Activated CD4-positive, alpha-beta T cell treated with anti-CD3 and anti-CD28 coated beads, Interleukin-2, Interleukin-4, amounts not matched to agents 100 ng/mL and 50 ng/mL, durations not matched to agents 16 hours and 8 hours (primary cell): ENCODE measurements at places on chromosomes 4 and X.

- DNase-seq = no peak
Measured at GRCh38 chrX:110315551-110315950, 2.3 kb downstream of the AMMECR1 start.

GRCh38 chrX:74117962-74118902 is 185.7 kb upstream of the ZCCHC13 start:
- no peak for DNase-seq

GRCh38 chrX:4932790-4933189 is 1219.3 kb upstream of the PRKX start:
- no peak for DNase-seq

- no peak for DNase-seq
Measured at GRCh38 chr4:2852481-2852921, 8.9 kb downstream of the ADD1 start.

DNA sequence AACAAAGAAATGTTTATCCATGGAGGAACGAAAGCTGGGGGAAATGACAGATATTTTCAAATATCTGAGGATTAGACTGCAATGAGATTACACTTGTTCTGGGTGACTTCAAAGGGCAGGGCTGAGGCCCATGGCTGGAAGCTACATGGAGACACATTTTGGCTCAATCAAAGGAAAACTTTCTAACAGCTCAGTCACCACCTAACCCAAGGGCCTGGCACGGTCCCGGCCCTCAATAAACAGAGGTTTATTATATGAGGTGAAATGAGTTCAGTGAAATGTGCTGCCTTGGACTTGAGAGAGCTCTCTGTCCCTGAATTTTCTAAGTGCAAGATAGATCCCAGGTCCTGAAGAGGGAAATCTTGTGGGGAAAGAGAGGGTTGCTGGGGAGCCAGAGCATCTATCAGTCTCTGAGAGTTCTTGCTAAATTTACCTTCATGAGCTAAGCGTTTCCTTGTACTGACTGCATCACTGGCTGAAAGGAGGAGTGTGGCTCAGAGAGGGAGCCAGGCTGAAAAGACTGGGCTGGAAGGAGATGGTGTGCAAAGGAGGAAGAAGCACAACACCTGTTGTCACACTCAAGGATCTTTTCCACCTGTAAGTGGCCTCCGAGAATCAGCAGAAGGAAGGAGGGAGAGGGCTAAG is 2.0 kb upstream of the RIPPLY1 start:
- no peak for DNase-seq

GRCh38 chr4:143404555-143404954 is 67.9 kb downstream of the GAB1 start:
- no peak for DNase-seq

DNA sequence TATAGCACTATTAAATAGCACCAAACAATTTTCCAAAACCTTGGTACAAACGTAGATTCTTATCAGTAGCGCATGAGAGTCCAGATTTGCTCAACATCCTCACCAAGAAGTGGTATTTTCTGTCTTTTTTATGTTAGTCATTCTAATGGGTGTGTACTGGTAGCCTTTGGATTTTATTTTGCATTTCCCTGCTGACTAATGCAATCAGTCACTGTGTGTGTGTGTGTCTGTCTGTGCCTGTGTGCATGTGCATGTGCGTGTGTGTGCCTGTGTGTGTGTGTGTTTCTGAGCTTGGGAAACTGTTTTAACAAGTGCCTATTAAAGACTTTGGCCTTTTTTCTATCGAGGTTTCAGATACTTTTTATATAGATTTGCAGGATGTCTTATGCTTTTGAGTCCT is 82.2 kb upstream of the MAGEA10 start:
- DNase-seq = no peak

- DNase-seq = no peak
Measured at GRCh38 chr4:120857312-120857711, 65.2 kb downstream of the PRDM5 start.

- no peak for DNase-seq
Measured at GRCh38 chrX:43975796-43976195, 2.6 kb upstream of the NDP start.
